IMR-90 (cell line): ENCODE measurements at places on chromosomes 12 and 14.

DNA sequence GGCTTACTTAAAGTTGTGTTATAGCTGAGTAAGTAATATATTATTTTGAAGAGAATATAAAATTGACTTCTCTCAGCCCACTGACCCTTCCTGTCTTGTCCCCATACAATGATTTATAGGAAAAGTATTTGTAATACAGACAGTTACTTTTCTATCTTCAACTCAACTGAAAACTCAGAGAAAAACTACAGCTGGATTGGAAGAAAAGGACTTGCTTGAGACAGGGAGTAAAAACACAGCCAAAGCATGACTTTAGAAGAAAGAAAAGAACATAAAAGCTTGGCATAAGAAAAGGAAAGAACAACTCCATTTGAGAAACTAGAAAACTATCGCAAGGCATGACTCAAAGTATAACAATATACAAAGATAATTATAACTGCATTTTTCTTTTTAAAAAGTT lies 57.5 kb downstream of the MSRB3 start:
- H3K4me1 ChIP-seq = peaks cover 8% of the 10 kb centered on the region
- peak overlapping the region; percentile 73; the same call in 1 of the 2 replicates for H3K27ac ChIP-seq
- H3K36me3 ChIP-seq = peaks cover 6% of the 10 kb centered on the region; the same call in 1 of the 2 replicates

GRCh38 chr14:90796329-90796728 lies 19.9 kb downstream of the TTC7B start:
- H3K36me3 ChIP-seq = no peaks in the 10 kb centered on the region
- peaks cover 11% of the 10 kb centered on the region for H3K4me1 ChIP-seq
- H3K27ac ChIP-seq = no peak overlapping the region

DNA sequence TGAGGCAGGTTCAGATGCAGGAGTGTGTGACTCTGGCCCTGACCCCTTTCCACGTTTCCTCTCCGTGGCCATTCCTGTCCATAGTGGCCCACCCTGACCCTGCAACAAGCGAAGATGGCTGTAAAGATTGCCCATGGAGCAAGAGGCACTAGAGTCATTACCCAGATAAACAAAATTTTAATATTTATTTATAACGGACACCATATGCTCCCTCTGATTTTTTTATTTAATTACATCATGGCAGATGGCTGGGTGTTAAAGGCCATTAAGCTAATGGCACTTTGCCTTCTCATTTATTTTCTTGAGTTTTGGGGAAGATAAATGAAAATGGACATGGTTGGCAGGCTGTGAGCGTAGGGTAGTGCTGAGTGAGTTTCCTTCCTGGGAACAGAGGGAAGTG lies 58.7 kb downstream of the WSCD2 start:
- H3K36me3 ChIP-seq = no peaks in the 10 kb centered on the region
- H3K27me3 ChIP-seq = no peaks in the 10 kb centered on the region
- DNase-seq = no peak
- H3K4me3 ChIP-seq = no peak overlapping the region

DNA sequence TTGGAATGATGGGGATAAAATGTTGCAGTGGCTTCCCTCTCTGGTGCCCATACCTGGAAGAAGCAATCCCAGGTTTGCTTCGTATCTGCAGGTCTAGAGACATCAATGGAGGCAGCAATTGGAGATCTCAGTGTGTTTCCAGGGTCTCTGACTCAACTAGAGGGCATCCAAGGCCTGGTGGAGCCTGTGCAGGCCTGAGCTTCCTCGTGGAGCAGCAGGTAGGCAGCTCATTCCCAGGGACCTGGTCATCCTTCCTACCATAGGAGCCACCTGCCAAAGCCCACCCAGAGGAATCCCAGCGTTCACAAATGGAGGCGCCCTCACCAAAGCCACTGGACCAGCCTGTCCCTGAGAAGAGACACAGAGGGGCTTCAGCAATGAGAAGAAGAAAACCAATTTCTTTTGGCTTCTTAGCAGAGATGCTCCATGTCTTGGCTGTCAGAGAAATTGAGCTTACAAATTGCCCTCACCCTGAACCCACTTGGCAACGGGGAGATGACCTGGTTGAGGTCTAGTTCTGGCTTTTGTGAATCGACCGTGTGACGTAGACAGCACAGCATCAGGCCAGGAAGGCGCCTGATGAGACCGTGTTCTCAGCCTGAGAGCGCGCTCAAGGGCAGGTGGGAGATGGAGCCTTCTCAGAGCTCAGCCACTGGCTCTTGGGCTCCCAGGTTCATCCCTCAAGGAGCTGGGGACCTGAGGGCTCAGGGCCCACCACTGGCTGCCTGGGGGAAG lies 283.6 kb downstream of the DPF3 start:
- H3K27ac ChIP-seq = peak overlapping the region; percentile 3; the same call in 1 of the 2 replicates
- no peak overlapping the region for H3K4me3 ChIP-seq
- DNase-seq = no peak
- H3K36me3 ChIP-seq = no peaks in the 10 kb centered on the region
